Spleen (tissue), 13 donors: ENCODE measurements at places on chromosomes 13 and 19. TPM values are rescaled to one million over a fixed set of nuclear protein-coding genes. Genes with fewer than 3 reads are reported as not detected.

The CGB1 gene
- total RNA-seq = not detected

The EID2 gene
- 7.9 TPM for total RNA-seq

The ARRDC5 gene
- total RNA-seq = 6.8 TPM

The NCR1 gene
- 16.7 TPM for total RNA-seq

The METTL21C gene
- total RNA-seq = not detected

The CPB2 gene
- total RNA-seq = not detected

The STOML3 gene
- total RNA-seq = not detected

The ZNF324B gene
- total RNA-seq = 10.8 TPM

GRCh38 chr19:55258476-55258827, 365 bp downstream of the PPP6R1 start:
- H3K4me1 ChIP-seq = peaks cover 58% of the 10 kb centered on the region
- no peak for DNase-seq
- H3K27me3 ChIP-seq = no peaks in the 10 kb centered on the region
- H3K27ac ChIP-seq = peak overlapping the region; percentile 98

DNA sequence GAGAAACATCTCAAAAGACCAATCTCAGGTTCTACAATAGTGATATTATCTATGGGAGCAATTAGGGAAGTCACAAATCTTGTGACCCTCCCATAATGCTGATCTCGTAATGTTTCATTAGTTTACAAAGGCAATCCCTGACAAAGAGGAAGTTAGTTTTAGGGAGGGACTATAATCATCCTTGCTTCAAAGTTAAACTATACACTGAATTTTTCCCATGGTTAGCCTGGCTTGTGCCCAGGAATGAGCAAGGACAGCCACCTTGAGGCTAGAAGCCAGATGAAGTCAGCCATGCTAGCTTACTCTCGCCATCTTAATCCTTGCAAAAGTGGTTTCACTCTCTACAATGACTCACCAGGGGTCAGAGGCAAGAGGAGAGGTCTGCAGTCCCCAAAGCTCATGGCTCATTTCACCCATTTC, 5.4 kb downstream of the CEACAM3 start:
- no peaks in the 10 kb centered on the region for H3K27me3 ChIP-seq
- no peak overlapping the region for H3K4me3 ChIP-seq
- no peak for DNase-seq

GRCh38 chr13:101567841-101568240, 115.4 kb downstream of the ITGBL1 start:
- H3K4me3 ChIP-seq = no peak overlapping the region
- DNase-seq = no peak
- H3K27me3 ChIP-seq = no peaks in the 10 kb centered on the region
- no peaks in the 10 kb centered on the region for H3K36me3 ChIP-seq
- H3K27ac ChIP-seq = no peak overlapping the region
- no peaks in the 10 kb centered on the region for H3K4me1 ChIP-seq

GRCh38 chr13:92829930-92830329, 396.7 kb upstream of the GPC6 start:
- no peaks in the 10 kb centered on the region for H3K4me1 ChIP-seq

DNA sequence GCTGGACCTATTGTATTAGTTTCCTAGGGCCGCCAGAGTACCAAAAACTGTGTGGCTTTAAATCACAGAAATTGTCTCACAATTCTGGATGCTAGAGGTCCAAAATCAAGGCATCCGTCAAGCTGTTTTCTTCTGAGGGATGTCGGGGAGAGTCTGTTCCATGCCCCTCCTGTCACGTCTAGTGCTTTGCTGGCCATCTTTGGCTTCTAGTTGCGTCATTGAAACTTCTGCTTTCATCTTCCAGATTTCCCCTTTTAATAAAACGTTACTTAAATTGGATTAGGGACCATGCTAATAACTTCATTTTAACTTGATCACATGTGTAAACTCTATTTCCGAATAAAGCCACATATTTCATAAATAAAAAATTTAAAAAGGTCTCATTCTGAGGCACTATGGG, 47.5 kb downstream of the TRPM4 start:
- no peak for DNase-seq
- no peak overlapping the region for H3K27ac ChIP-seq
- no peaks in the 10 kb centered on the region for H3K36me3 ChIP-seq
- no peaks in the 10 kb centered on the region for H3K4me1 ChIP-seq

- H3K36me3 ChIP-seq = no peaks in the 10 kb centered on the region
- H3K27ac ChIP-seq = no peak overlapping the region
- no peaks in the 10 kb centered on the region for H3K27me3 ChIP-seq
- no peak overlapping the region for H3K4me3 ChIP-seq
Measured at GRCh38 chr13:40635315-40635995, 31.0 kb downstream of the FOXO1 start.

DNA sequence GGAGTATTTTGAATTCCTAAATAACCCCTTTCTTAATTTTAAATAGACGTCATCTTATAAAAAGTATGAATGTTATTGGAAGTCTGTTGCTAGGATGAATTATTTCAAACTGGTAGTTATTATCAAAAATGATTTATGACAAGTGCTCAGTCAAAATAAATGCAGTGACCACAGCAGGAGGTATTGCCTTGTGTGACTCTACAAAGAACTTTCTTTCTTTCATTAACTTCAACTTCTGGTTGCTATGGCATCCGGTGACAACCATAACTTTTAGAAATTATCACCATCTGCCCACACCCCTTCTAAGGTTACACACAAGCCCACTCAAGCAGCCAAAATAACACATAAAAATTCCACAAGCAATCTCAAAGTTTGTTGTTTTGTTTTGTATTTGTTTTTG, 189.9 kb downstream of the DACH1 start:
- H3K36me3 ChIP-seq = no peaks in the 10 kb centered on the region
- no peak for DNase-seq
- no peaks in the 10 kb centered on the region for H3K4me1 ChIP-seq
- H3K27ac ChIP-seq = no peak overlapping the region

DNA sequence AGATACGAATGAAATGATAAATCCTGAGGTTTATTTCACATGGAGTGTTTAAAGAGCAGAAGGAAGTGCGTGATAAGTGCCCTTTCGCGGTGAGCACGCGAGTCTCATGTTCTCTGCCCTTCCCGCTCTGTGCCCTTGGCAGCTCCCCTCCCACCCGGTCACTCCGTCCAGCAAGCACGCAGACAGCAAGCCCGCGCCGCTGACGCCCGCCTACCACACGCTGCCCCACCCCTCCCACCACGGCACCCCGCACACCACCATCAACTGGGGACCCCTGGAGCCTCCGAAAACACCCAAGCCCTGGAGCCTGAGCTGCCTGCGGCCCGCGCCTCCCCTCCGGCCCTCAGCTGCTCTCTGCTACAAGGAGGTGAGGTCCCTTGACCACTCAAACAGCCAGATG, 37.4 kb upstream of the TEX29 start:
- peaks cover 71% of the 10 kb centered on the region for H3K36me3 ChIP-seq
- DNase-seq = no peak
- H3K4me3 ChIP-seq = no peak overlapping the region
- H3K4me1 ChIP-seq = peaks cover 47% of the 10 kb centered on the region

- H3K4me3 ChIP-seq = peak within 1 kb of the TSS; percentile 46
- peaks cover 37% of the 10 kb centered on the region for H3K4me1 ChIP-seq
- H3K36me3 ChIP-seq = no peaks in the 10 kb centered on the region
- H3K27me3 ChIP-seq = peaks cover 6% of the 10 kb centered on the region
- DNase-seq = no peak
- H3K27ac ChIP-seq = peak within 1 kb of the TSS; percentile 67
Measured at GRCh38 chr19:10517361-10517759, at the start of gene S1PR5. Gene S1PR5, minus strand, starts transcription at chr19:10517447. Its CDS starts 2,436 bp downstream, at chr19:10515011.

GRCh38 chr13:87129602-87130300, 541.4 kb upstream of the SLITRK5 start:
- H3K4me3 ChIP-seq = no peak overlapping the region
- no peak overlapping the region for H3K27ac ChIP-seq
- no peaks in the 10 kb centered on the region for H3K36me3 ChIP-seq
- no peak for DNase-seq
- H3K4me1 ChIP-seq = no peaks in the 10 kb centered on the region

- H3K27me3 ChIP-seq = no peaks in the 10 kb centered on the region
- no peak overlapping the region for H3K27ac ChIP-seq
- H3K4me3 ChIP-seq = no peak overlapping the region
- H3K36me3 ChIP-seq = no peaks in the 10 kb centered on the region
- peaks cover 11% of the 10 kb centered on the region for H3K4me1 ChIP-seq
Measured at GRCh38 chr19:40530091-40530901, 46.4 kb upstream of the SHKBP1 start.

GRCh38 chr13:42047561-42048341, 697 bp upstream of the DGKH start:
- DNase-seq = peak; percentile 80
- H3K4me3 ChIP-seq = peak overlapping the region; percentile 97
- H3K27ac ChIP-seq = peak overlapping the region; percentile 82

DNA sequence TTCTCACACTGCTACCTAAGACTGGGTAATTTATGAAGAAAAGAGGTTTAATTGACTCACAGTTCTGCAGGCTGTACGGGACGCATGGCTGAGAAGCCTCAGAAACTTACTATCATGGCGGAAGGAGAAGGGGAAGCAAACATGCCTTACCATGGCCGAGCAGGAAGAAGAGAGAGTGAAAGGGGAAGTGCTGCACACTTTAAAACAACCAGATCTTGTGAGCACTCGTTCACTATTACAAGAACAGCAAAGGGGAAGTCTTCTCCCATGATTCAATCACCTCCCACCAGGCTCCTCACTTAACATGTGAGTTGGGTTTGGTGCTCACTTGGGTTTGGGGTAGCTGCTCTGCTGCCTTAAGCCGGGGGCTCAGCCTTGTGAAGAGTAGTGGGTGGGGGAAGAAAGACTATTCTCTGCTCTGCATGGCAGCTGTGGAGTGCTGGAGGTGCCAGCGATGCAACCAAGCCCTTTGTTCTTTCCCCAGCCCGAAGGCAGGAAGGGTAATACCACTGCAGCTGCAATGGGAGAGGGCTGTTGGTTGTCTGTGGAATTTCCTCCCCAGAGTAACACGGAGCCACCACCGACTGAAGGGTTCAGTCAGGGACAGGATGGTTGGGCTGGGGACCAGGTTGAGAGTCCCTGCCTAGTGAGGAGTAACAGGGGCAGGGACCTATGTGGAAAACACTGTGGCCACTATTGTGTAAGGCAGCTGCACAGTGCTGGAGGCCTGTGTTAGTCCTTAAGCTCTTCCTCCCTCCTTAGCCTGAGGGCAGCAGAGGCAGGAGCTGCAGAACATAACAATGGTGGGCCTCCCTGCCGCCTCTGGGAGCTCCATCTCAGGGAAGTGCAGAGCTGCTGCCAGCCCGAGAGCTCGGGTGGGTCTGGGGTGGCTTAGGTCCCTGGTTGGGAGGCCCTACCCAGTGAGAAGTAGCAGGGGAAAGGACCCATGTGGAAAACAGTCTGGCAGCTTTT, 1262.5 kb downstream of the EFNB2 start:
- no peak overlapping the region for H3K27ac ChIP-seq
- no peaks in the 10 kb centered on the region for H3K27me3 ChIP-seq
- DNase-seq = peak; percentile 61
- H3K4me3 ChIP-seq = no peak overlapping the region
- H3K4me1 ChIP-seq = no peaks in the 10 kb centered on the region
- H3K36me3 ChIP-seq = no peaks in the 10 kb centered on the region

- peaks cover 50% of the 10 kb centered on the region for H3K36me3 ChIP-seq
- H3K27ac ChIP-seq = peak overlapping the region; percentile 70
Measured at GRCh38 chr19:4115050-4115817, 8.7 kb downstream of the MAP2K2 start.

DNA sequence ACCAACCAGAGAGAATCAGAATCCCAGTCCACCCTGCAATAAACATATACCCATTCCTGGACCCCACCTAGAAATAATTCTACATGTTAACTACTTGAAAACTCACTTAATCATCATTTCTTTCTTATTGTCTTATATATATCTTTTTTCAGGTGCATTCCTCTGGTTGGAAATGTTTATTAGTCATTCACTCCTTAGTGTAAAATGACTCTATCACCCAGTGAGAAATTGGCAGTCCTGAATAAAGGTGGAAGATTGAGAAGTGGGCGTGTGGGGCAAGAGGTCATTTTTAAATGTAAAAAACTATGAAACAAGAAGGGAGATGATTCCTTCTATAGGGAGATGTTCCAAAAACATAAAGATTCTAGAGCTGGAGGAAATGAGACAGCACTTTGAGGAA, 101.2 kb upstream of the MBNL2 start:
- no peak for DNase-seq
- no peaks in the 10 kb centered on the region for H3K4me1 ChIP-seq
- H3K4me3 ChIP-seq = no peak overlapping the region
- no peaks in the 10 kb centered on the region for H3K36me3 ChIP-seq
- no peak overlapping the region for H3K27ac ChIP-seq

DNA sequence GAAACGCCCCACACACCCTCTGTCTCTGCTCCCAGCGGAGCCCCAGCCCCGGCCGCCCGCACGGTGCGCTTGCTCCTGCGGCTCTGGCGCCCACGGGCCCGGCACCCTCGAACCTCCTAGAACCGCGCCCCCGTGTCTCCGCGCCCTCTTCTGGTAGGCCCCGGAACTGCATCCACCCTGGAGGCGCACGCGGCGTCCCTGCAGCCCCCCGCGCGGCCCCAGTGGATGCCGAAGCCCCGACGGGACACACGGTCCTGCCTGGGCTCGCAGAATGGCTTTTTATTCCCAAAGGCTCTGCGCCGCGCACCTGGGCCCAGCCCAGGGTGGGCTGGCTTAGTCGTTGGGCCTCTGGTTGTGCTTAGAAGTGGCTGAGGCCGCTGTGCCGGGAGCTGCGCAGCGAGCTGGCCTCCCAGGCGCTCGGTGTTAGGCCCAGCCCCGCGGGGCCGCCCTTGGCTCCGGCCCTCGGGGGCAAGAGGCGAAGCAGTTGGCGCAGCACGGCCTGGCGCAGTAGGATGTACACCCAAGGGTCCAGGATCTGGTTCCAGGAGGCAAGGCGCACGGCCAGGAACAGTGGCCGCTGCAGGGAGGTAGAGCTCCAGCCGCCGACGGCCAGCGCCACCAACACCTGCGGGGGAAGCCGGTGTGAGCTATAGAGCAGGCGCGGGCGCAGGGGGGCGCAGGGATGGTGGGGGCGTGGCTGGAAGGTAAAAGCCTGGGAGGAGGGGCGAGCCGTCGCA, 2.8 kb downstream of the PTGER1 start:
- H3K4me1 ChIP-seq = peaks cover 62% of the 10 kb centered on the region
- no peak overlapping the region for H3K4me3 ChIP-seq
- H3K27ac ChIP-seq = no peak overlapping the region

GRCh38 chr13:89310943-89311672, 1639.9 kb downstream of the SLITRK5 start:
- H3K27ac ChIP-seq = no peak overlapping the region
- H3K27me3 ChIP-seq = no peaks in the 10 kb centered on the region
- H3K36me3 ChIP-seq = no peaks in the 10 kb centered on the region
- H3K4me1 ChIP-seq = no peaks in the 10 kb centered on the region
- no peak for DNase-seq

- H3K27me3 ChIP-seq = no peaks in the 10 kb centered on the region
- H3K4me1 ChIP-seq = peaks cover 5% of the 10 kb centered on the region
- no peak overlapping the region for H3K27ac ChIP-seq
- DNase-seq = no peak
- no peak overlapping the region for H3K4me3 ChIP-seq
Measured at GRCh38 chr13:33683376-33683775, 134.6 kb upstream of the RFC3 start.
